ENCODE measurements at places on chromosomes 6 and 20. TPM values are rescaled to one million over a fixed set of nuclear protein-coding genes. Genes with fewer than 3 reads are reported as not detected.

GRCh38 chr6:163354761-163355425 is 59.6 kb upstream of the QKI start:
- no peaks in the 10 kb centered on the region for H3K27me3 ChIP-seq
- H3K27ac ChIP-seq, result peak overlapping the region; percentile 63
- peak overlapping the region; percentile 29 for H3K4me3 ChIP-seq
- H3K36me3 ChIP-seq, result no peaks in the 10 kb centered on the region
- peaks cover 27% of the 10 kb centered on the region for H3K4me1 ChIP-seq

GRCh38 chr20:61055180-61056010 is 196.7 kb upstream of the CDH4 start:
- H3K4me1 ChIP-seq, result no peaks in the 10 kb centered on the region
- DNase-seq, result no peak
- no peak overlapping the region for H3K4me3 ChIP-seq
- H3K27ac ChIP-seq, result no peak overlapping the region

DNA sequence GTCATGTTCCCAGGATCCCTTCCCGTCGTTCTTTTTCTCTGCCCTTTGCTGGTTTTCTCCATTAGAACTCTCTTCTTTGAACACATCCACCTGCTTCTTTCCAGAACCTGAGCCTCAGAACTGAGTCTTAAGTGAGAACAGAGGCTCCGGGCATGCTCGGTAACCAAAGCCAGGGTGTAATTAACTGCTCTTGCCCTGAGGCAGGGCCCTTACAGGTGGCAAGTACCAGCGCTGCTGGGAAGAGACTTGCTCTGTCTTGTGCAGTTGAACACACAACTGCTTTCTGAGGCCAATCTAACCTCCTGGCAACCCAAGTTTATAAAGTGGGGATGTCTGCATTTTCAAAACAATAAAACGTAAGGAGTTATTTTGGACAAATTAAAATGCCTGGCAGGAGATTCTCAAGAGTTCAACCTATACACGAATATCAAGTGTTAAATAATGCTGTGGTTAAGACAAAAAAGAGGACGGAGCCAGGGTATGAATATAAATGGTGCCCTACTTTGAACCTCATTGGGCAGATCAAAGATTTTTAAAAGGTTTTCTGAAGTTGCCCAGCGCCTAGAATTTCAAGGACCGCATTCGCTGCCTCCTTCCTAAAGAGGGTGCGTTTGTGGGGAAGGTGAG is 12.4 kb upstream of the DEK start:
- H3K27ac ChIP-seq, result peak overlapping the region; percentile 64
- H3K4me1 ChIP-seq, result peaks cover 20% of the 10 kb centered on the region
- no peaks in the 10 kb centered on the region for H3K36me3 ChIP-seq
- no peaks in the 10 kb centered on the region for H3K27me3 ChIP-seq
- H3K4me3 ChIP-seq, result peak overlapping the region; percentile 77

DNA sequence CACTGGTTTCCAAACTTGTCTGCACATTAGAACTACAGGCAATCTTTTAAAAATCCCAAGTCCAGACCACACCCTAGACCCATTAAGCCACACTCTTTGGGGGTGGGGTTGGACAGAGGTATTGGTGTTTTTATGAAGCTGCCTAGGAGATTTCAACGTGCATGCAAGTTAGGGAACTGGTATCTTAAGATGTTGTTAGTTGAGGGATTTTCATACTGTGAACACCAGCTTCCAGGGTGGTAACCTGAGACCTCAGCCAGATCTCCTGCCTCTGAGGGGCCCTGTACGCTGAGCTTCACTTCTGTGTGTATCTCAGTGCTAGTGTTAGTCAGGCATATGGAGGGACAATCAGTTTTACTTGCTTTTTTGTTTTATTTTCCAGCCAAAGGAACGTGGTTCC is 138.0 kb downstream of the UTRN start:
- no peak for DNase-seq
- no peaks in the 10 kb centered on the region for H3K27me3 ChIP-seq
- H3K4me3 ChIP-seq, result no peak overlapping the region

GRCh38 chr6:7086488-7086887 is 21.3 kb upstream of the RREB1 start:
- peak overlapping the region; percentile 61 for H3K27ac ChIP-seq
- no peaks in the 10 kb centered on the region for H3K36me3 ChIP-seq
- no peaks in the 10 kb centered on the region for H3K27me3 ChIP-seq
- DNase-seq, result peak; percentile 65

- no peak overlapping the region for H3K4me3 ChIP-seq
- peaks cover 8% of the 10 kb centered on the region for H3K4me1 ChIP-seq
- no peak for DNase-seq
- H3K27me3 ChIP-seq, result no peaks in the 10 kb centered on the region
- no peaks in the 10 kb centered on the region for H3K36me3 ChIP-seq
Measured at GRCh38 chr6:36025260-36025931, 955 bp upstream of the SLC26A8 start.

GRCh38 chr6:102149191-102149590 is 755.7 kb downstream of the GRIK2 start:
- no peak overlapping the region for H3K4me3 ChIP-seq
- peaks cover 2% of the 10 kb centered on the region for H3K4me1 ChIP-seq
- DNase-seq, result no peak
- H3K36me3 ChIP-seq, result no peaks in the 10 kb centered on the region
- no peak overlapping the region for H3K27ac ChIP-seq
- H3K27me3 ChIP-seq, result no peaks in the 10 kb centered on the region

DNA sequence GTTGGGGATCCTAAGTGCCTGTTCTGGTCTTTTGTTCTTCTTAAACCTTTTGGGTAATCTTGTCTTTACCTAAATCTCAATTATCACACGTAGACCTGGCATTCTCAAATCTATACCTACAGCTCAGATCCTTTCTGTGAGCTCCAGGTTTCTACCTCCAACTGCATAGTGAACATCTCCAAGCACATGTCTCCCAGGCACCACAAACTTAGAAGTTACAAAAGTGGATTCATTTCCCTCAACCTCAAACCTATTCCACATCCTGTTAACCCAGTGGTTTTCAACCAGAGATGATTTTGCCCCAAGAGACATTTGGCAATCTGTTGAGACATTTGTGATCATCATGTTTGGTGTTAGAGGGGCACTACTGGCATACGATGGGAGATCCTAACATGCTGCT is 183.5 kb downstream of the TENT5A start:
- H3K36me3 ChIP-seq, result no peaks in the 10 kb centered on the region
- H3K4me3 ChIP-seq, result no peak overlapping the region
- no peak overlapping the region for H3K27ac ChIP-seq
- no peaks in the 10 kb centered on the region for H3K4me1 ChIP-seq
- no peak for DNase-seq

GRCh38 chr6:125797120-125797885 is 6.5 kb downstream of the NCOA7 start:
- H3K4me3 ChIP-seq, result no peak overlapping the region
- no peak for DNase-seq
- H3K36me3 ChIP-seq, result no peaks in the 10 kb centered on the region
- H3K4me1 ChIP-seq, result peaks cover under 1% of the 10 kb centered on the region
- no peaks in the 10 kb centered on the region for H3K27me3 ChIP-seq

- peak; percentile 77 for DNase-seq
- H3K4me3 ChIP-seq, result no peak overlapping the region
- H3K4me1 ChIP-seq, result peaks cover 6% of the 10 kb centered on the region
- no peaks in the 10 kb centered on the region for H3K27me3 ChIP-seq
- no peak overlapping the region for H3K27ac ChIP-seq
Measured at GRCh38 chr20:50267041-50267865, 76.6 kb downstream of the CEBPB start.

ZKSCAN4 gene
- total RNA-seq, result 1.9 TPM

DNA sequence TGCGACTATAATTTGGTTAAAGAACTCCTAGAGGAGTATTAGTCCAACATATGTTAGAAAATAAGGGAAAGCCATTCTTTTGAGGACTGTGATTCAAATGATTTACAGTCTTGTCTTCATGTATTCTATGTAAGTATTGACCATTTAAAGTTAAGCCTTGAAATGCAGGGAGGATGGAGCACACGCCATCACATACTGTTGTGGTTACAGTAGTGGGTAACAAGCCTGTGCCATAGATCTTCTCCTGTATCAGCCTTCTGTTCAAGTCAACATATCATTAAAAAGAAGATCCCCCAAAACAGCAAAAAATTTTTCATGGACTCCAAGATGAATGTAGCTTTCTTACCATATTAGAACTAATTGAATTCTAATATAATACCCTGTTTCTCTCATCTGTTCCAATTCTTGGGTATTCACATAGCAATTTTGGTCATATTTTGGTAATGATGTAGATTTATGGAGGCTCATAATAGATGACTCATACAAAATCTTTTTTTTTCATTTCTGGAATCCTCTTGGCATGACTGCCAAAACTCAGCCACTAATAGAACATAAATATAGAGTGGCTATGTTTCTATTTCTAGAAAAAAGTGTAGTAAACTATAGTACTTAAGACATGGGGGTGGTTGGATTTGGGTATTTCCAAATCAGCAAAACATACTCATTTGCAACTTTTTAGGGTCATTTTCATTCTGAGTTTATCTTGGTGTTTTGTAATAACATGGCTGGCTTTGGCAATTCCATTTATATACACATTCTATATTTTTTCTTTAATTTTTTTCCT is 413.5 kb downstream of the BCKDHB start:
- H3K4me3 ChIP-seq, result no peak overlapping the region
- no peaks in the 10 kb centered on the region for H3K27me3 ChIP-seq
- no peak overlapping the region for H3K27ac ChIP-seq

DNA sequence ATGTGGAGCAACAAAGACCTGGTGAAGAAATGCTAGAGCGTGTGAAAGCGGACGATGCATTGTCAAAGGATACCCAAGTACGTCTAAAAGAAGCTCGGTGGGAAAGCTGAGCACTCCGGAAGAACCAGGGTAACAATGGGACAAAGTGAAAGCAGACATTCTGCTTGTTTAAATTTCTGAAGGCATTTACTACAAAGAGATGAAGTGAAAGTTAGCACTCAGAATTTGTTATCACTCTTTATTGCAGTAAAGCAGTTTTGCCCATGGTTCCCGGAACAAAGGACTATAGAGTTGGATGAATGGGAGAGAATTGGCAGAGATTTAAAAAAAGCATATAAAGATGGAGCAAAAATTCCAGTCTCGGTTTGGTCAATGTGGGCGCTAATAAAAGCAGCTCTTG is 12.8 kb upstream of the IRAK1BP1 start:
- no peaks in the 10 kb centered on the region for H3K36me3 ChIP-seq
- H3K4me1 ChIP-seq, result no peaks in the 10 kb centered on the region
- no peak overlapping the region for H3K4me3 ChIP-seq

GJA10 gene
- total RNA-seq, result not detected

C2 gene
- 1.5 TPM for total RNA-seq

DNA sequence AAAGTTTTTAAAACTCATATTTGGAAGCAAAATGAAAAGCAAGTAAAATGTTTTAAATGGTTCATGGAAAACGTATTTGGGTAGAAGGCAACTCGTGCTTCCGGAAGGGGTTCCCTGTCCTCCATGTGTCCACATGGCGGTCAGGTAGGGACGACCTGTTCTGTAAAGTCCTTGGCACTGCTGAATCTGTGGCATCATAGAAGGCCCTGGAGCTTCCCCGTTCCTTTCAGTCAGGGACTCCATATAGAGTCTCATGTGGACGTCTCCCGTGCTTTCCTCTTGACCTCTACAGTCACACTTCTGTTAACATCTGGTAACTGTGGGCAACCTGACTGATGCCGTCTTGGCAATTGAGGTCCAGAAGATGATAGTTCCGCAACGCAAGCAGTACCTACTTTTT is 11.4 kb downstream of the DYNLT1 start:
- no peak overlapping the region for H3K27ac ChIP-seq
- no peaks in the 10 kb centered on the region for H3K27me3 ChIP-seq
- H3K36me3 ChIP-seq, result peaks cover 5% of the 10 kb centered on the region
- H3K4me1 ChIP-seq, result peaks cover 26% of the 10 kb centered on the region
- peak; percentile 27 for DNase-seq
